ENCODE measurements at places on chromosomes 3 and 15.

DNA sequence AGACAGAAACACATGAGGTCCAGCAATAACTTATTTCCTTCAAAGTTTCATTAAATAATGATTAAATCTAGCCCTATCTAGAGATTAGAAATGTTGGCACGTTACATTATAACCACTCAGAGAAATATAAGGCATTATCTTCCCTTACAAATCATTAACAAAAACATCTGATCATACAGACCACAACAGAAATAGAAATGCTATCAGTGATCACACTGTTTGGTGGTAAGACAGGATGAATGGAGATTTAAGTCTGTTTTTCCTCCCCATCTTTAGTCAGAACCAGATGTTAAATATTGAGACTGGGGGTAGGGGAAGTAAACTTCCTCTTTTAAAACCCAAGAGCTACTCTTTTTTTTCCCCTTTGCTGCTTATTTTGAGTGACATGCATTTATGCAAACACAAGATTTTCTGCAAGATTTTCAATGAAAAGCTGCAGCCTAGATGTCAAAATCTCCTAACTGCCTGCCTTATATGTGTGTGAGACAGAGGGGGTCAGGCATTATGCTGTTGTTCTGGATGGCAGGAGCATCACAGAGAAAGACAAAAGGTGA, 70.4 kb downstream of the CBLB start:
- DNase-seq, result no peak

GRCh38 chr3:94776401-94776915, 713.6 kb downstream of the NSUN3 start:
- DNase-seq, result no peak

DNA sequence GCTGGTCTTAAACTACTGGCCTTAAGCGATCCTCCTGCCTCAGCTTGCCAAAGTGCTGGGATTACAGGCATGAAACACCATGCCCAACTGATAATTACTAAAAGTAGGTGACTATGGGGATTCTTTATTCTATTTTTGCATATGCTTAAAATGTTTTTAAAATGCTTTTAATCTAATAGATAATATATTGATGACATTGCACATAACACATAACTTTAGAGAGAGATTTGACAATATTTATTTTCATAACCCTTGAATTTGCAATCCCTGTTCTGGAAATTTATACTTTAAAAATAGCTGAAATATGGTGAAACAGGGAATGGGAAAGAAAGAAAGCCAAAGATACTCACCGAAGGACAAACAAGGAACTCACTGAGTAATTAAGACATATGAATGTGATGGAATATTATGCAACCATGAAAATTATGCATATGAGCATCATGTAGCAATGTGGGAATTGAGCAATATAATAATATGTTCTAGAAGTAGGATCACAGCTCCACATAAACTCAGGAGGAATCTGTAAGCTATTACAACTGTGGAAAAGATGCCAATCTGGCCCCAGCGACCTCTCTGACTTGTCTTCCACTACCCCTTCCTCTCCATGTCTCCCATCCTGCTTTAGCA, 2.0 kb downstream of the LRRC31 start:
- DNase-seq, result no peak

- DNase-seq, result no peak
Observed at GRCh38 chr3:52851348-52851747, 16.5 kb upstream of the MUSTN1 start.

- no peak for DNase-seq
Observed at GRCh38 chr3:174202116-174202515, 657.0 kb upstream of the NAALADL2 start.

- DNase-seq, result no peak
Observed at GRCh38 chr3:66923969-66924368, 74.1 kb upstream of the KBTBD8 start.

DNA sequence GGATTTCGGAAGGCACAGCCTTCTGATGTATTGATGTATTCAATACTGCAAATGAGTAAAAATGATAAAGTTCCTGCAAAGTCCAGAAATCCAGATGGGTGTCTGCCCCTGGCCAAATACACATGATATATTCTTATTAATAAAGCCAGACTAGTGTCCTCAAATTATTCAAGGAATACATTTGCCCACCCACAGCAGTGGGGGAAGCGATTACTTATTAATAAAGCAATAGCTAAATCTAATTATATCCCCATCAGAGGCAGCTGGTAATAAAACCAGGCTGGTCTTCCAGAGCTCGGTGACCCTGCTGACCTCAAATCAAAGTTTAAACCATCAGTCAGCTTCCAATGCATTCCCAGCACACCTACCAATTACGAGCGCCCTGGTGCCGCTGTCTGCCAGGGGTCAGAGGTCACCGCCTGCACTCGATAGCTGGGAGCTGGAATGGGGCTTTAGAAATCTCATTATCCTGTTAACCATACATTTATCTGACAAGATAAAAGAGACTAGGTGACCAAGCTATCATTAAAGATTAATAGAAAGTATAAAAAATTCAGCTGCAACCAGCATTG, 330.3 kb downstream of the UACA start:
- DNase-seq, result no peak

DNA sequence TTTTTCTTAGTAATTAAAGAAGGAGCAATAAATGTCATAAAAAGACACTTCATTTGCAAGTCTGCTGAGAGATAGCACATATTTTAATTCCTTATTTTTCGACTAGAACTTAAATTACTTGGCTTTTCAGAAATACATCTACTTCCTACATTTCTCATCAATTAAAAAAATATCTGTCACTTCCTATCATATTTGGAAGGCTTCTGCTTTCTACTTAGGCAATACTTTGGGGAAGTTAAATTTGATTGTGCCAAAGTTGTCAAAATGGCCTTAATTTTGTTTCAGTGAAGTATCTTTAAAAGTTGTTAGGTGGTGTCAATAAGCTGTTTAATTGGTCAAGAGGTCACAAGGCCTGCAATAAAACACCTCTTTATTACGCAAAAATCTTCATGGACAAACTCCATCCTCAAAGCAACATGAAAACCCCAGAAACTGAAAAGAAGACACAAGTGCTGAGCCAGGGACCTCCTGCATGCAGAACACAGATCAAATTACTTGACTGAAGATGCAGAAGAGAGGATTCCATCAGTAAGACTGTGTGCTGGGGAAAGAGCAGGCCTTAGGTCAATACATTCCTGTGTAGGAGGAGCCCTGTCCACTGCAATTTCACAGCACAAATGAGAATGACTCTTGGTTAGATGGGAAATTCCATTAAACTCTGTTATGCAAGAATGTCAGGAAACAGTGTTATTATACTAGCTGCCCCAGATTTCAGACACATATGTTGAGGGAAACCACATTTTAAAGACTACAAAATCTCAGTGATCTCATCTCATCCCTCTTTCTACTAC, 48.0 kb upstream of the FSTL1 start:
- no peak for DNase-seq

- DNase-seq, result no peak
Observed at GRCh38 chr3:23320586-23321570, 117.8 kb downstream of the UBE2E2 start.

DNA sequence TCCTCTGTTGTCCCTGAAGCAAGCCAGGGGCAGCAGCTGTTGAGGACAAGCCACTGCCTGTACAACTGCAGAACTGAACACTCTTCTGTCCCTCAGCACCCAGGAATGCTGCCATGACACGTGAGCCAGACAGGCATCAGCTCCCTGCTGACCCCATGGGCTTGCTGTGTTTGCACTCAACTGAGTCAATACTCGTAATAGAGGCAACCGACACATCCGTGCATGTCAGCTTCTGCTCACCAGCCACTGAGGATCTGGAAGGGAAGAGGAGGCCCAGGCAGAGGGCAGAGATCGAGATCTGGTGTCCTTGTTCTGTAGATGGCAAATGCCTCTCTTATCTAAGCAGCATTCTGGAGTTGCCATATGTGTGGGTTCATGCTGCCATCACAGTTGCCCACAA, 54.3 kb upstream of the SEC61A1 start:
- no peak for DNase-seq

- DNase-seq, result no peak
Observed at GRCh38 chr3:16214366-16214765, 39.9 kb downstream of the GALNT15 start.

DNA sequence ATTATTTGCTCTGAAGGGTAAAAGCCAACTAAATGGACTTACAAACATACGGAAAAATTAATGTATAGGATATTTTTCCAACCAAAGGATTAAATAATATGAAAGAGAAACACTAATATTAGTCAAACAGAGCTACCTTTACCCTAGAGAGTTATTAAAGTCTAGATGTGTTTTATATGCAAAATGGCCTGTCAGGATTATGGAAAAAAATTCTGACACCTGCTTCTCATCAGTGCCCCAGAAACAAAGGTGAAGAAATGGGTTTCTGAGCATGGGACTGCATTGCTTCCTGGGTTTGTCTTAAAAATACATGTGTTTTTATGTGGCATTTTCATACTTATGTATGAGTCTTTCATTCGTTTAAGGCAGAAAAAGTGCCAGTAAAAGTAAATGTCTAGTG, 148.3 kb downstream of the ROBO2 start:
- DNase-seq, result no peak

DNA sequence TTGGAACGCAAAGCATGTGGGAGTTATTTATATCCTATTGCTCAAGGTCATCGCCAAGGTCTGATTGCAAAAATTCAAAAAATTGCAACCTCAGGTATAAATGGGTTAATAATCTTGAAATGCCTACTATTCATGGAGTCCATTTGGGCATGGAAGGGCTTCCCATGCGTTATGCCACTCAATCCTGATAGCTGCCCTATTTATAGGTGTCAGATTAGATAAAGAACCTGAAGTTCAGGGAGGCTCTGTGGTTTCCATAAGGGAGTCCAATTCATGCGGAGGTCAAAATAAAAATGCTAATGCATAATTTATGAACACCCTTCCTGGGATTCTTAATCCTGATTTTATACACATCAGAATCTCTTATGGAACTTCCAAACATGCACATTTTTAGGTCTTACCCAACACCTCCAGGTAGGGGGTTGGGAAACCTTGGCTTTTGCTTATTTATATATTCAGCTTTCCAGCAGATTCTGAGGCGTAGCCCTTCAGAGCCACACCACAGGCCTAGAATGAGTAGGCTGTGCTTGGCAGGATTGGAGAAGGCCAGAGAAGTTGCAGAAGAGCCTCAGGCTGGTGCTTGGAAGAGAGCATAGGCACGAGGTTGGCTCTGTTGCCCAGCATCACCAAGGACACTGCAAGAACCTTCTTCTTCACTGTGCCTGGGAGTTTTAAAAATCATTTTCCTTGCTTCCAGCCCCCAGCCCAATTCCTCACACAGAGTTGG, 324.4 kb upstream of the CFAP20DC start:
- DNase-seq, result no peak
